ENCODE measurements at places on chromosomes 6 and 20.

GRCh38 chr6:117684749-117685148 lies 9.5 kb downstream of the NUS1 start:
- no peak for DNase-seq

- DNase-seq = no peak
These were observed 38.0 kb upstream of the PIM1 start for GRCh38 chr6:37131960-37132253.

DNA sequence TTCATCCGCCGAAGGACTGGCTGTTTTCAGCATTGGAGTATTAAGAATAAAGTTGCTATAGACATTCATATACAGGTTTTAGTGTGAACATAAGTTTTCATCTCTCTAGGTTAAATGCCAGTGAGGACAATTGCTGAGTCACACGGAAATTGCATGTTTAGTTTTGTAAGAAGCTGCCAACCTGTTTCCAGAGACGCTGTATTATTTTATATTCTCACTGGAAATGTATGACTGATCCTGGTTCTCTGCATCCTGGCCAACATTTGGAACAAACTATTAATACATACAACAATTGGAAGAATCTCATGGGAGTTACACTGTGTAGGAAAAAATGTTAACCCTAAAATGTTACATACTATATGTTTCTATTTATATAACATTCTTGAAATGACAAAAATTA lies 16.7 kb upstream of the TGM6 start:
- peak; percentile 91 for DNase-seq

- no peak for DNase-seq
These were observed 21.9 kb downstream of the EFCAB8 start for GRCh38 chr20:32880635-32881034.

GRCh38 chr6:134853111-134854055 lies 96.5 kb downstream of the ALDH8A1 start:
- DNase-seq = no peak
